Right renal pelvis (tissue), 4 donors: ENCODE measurements at places on chromosomes 5 and 9.

GRCh38 chr9:95985440-95986055 is 110.1 kb downstream of the ERCC6L2 start:
- no peak for DNase-seq

- DNase-seq, result no peak
Observed at GRCh38 chr9:98075332-98075805, 18.8 kb downstream of the NANS start.

DNA sequence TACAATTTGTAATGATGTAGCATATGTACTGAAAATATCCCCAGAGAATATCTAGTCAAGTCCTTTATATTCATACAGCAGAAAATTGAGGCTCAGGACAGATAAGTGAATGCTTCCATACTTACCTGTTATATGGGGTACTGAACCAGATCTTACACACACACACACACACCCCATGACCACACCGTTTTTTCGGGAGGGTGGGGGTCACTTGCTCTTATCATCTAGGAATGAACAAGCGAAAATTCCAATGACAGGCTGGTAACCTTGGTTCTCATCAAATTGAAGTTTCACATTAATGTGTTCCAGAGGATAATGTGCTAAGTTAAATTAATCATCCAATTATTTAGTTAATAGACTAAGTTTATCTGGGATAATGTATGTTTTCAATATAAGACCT is 48.8 kb downstream of the ARL15 start:
- DNase-seq, result no peak

DNA sequence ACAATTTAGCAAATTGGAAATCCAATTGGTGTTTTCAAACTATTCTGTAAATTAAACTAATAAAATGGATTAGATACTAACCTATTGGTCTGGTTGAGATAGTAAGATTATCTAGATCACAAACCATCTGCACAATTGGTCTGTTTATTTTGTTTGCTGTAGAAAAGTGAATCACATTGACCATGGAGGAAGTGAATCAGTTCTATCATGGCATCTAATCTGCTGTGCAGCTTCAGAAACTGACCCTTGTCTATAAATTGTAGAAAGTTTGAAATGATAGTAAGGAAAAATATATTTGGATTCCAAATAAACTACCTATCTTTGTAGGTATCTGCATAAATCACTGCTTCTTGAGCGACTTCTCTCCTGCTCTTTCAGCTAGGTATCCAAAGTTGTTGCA is 1865.4 kb downstream of the MAT2B start:
- DNase-seq, result no peak

- no peak for DNase-seq
Observed at GRCh38 chr9:126700903-126701812, 87.4 kb downstream of the LMX1B start.

- DNase-seq, result no peak
Observed at GRCh38 chr9:23638837-23639426, 187.1 kb downstream of the ELAVL2 start.

- no peak for DNase-seq
Observed at GRCh38 chr9:127369428-127369827, 27.5 kb upstream of the SLC2A8 start.

- DNase-seq, result no peak
Observed at GRCh38 chr9:98538626-98539031, 170.1 kb downstream of the GABBR2 start.

- DNase-seq, result no peak
Observed at GRCh38 chr5:168800701-168801100, 221.5 kb upstream of the PANK3 start.

- DNase-seq, result no peak
Observed at GRCh38 chr5:62732677-62733121, 154.1 kb downstream of the LRRC70 start.

DNA sequence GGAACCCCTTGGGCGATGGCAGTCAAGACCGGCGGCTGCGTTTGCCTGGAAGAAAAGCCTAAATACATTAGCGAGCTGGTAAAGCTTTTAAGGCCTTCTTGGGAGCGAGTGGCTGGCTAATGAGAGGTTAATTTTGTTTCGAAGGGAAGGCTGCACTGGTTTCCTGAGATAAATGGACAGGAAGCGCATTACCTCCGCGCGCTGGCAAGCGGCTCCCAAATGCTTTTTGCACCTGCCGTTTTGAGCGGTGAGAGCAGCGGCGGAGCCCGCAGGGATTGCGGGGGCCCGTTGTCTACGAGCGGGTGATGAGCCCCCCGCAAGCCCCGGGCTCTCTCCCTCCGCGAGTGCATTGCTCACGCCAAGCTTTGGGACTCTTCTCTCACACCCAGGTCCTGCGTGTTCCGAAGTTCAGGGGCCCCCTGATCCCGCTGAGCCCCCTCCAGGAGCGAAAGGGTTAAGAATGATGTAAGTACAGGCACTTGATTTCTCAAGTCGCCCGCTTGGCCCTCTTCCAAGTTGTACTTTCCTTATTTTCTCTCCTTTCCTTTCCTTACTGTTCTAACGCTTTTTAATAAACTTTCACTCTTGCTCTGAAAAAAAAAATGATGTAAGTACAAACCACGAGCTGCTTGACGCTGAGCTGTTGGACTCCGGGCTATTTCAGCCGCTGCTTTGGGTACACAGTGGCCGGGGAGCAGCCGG is 3.1 kb upstream of the RGMB start:
- DNase-seq, result peak; percentile 61

GRCh38 chr5:39283231-39283818 is 64.0 kb upstream of the FYB1 start:
- peak; percentile 41 for DNase-seq

GRCh38 chr9:95791695-95792094 is 83.8 kb upstream of the ERCC6L2 start:
- DNase-seq, result no peak

GRCh38 chr5:172648013-172648381 is 6.9 kb downstream of the NEURL1B start:
- DNase-seq, result no peak

GRCh38 chr5:138352722-138353559 is 456 bp downstream of the KDM3B start:
- peak; percentile 51 for DNase-seq

- DNase-seq, result no peak
Observed at GRCh38 chr5:174726916-174727793, 2.8 kb downstream of the MSX2 start.

GRCh38 chr9:38058452-38059232 is 10.4 kb downstream of the SHB start:
- no peak for DNase-seq

DNA sequence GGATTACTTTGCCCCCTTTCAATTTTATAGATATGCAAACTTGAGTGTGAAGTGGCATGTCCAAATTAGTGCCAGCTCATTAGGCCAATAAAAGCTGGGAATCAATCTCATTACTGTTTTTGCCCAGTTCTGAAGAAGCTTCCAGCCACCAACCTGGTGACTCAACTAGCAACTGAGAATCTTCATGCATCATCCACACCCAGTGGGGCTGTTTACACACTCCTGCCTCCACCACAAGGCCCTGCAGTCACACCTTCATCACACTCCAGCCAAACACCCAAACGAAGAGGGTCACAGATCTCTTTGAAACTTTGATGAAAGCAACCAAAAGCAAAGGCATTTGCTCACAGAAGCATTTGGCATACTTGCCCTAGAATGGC is 41.3 kb upstream of the S1PR3 start:
- no peak for DNase-seq

GRCh38 chr9:132994410-132995120 is 16.1 kb downstream of the GFI1B start:
- DNase-seq, result no peak

GRCh38 chr5:131222731-131223130 is 41.1 kb upstream of the CDC42SE2 start:
- no peak for DNase-seq

DNA sequence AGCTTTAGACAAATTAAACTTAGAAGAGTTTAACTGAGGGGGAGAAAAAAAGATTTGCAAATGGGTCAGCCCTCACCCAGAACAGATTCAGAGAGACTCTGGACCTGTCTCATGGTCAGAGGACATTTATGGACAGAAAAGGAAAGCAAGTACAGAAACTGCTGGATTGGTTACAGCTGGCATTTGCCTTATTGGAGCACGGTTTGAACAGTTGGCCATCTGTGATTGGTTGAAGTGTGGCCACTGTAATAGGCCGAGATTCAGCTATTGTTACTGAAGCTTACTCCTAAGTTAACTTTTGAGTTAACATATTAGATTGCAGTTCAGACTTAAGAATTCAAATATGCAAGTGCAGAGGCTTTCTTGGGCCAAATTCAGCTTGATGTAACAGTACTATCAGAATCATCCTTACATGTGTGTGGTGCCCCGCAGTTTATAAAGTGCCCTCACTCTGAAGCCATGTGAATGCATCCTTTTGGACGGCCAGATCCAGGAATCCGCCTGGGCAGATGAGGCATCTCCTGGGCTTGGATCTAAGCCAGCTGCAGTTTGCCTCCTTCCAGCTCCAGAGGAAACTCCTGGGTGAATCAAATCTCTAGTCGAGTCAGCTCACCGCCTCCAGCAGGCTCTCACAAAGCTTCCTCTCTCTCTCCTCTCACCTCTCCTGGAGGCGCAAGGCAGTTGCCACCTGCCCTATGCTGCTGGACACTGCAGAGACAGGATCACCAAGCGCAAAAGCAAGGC is 165.2 kb downstream of the ADAMTS12 start:
- DNase-seq, result no peak

GRCh38 chr5:37206736-37207135 is 42.4 kb downstream of the CPLANE1 start:
- DNase-seq, result no peak

DNA sequence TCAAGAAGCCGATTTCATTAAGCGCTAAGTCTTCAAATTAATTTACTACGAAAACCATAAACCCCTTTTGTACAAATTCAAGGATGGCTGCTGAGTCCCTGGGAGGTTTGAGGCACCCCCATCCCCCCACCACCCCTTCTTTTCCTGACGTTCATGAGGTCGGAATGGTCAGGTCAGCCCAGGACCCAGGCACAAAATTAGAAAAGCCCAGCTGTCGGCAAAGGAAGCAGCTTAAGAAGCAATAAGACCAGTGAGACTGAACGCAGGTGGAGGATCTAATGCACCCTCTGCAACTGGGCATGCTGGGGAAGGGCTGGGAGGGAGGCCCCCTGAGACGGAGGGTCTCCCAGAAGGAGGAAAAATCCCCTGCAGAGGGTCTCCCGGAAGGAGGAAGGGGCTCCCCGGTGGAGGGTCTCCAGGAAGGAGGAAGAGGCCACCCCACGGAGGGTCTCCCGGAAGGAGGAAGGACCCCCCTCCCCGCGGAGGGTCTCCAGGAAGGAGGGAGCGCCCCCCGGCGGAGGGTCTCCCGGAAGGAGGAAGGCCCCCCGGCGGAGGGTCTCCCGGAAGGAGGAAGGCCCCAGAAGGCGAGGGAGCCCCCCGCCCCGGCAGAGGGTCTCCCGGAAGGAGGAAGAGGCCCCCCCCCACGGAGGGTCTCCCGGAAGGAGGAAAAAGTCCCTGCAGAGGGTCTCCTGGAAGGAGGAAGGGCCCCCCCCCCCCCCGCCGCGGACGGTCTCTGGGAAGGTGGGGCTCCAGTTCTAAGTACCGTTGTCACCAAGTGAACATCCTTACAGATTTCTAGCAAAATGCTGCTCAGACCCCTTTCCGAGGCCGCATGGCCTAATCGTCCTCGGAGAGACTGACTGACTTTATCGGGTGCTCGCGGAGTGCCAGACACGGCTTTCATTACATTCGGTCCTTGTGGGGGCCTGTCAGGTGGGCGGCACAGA is 74.4 kb upstream of the FCN1 start:
- no peak for DNase-seq

GRCh38 chr5:53944981-53945380 is 365.4 kb downstream of the ARL15 start:
- DNase-seq, result no peak

- DNase-seq, result no peak
Observed at GRCh38 chr9:126423916-126424185, 97.2 kb downstream of the MVB12B start.

- DNase-seq, result no peak
Observed at GRCh38 chr9:107742531-107743309, 253.2 kb upstream of the KLF4 start.

GRCh38 chr5:61055434-61056006 is 106.7 kb downstream of the SMIM15 start:
- peak; percentile 10 for DNase-seq

DNA sequence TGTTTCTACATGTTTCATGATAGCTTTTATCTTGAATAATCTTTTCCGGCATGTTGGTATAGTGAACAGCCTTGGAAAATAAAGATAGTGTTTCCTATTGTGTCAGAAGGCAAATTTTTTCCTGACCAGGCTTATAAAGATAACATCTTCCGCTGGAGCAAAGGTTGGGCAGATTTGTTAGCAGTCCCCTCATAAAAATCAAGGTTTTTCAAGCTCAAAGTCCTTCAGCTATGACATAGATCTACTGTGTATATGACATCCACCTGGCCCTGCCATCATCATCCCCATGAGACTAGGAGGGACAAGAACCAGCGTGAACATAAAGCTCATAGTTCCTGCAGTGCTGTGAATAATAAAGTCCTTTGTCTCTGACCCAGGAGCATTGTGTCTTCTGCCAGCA is 30.4 kb upstream of the OTULINL start:
- DNase-seq, result no peak

- DNase-seq, result no peak
Observed at GRCh38 chr9:137913771-137914767, 36.5 kb downstream of the CACNA1B start.

DNA sequence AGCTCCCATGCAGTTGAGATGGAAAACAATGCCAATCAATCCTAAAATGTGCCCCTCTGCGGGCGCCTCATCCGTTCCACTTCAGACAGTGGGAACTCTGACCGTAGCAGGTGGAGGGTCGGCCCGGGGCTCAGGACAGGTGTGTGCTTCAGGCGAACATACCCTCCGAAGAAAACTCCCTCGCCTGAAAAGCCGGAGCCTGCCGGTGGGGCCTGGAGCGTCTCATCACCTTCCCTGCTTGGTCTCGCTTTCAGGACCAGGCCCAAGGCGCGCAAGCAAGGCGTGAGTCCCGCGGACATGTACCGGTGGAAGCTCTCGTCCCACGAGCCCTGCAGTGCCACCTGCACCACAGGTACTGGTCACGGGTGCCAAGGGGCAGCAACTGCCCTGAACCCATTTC is 26.4 kb downstream of the ADAMTSL2 start:
- no peak for DNase-seq

- no peak for DNase-seq
Observed at GRCh38 chr5:35671541-35672295, 54.1 kb downstream of the SPEF2 start.

GRCh38 chr9:135476561-135477355 is 2.8 kb upstream of the PPP1R26 start:
- no peak for DNase-seq

DNA sequence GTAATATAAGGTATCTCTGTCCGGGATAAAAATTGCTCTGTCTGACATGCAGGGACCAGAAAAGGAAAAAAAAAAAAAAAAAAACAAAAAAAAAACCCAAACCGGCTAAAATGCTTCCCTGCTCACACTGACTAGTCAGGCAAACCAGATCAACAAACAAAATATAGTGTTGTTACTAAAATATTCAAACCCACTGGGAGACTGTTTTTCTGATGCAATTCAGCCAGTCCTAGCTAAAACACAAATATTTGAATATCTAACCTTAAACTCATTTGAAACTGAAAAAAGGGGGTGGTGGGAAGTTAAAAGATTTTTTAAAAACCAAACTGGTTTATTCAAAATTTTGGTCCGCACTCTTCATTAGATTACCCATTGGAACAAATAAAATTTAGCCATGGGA is 61.0 kb downstream of the APBA1 start:
- DNase-seq, result no peak

- DNase-seq, result no peak
Observed at GRCh38 chr5:126523818-126524510, 71.1 kb downstream of the ALDH7A1 start.
